ENCODE measurements at places on chromosomes 1 and 21. TPM values are rescaled to one million over a fixed set of nuclear protein-coding genes. Genes with fewer than 3 reads are reported as not detected.

GRCh38 chr1:235253219-235253962, 74.6 kb downstream of the ARID4B start:
- peak; percentile 81 for DNase-seq

GRCh38 chr1:941588-942383, 17.3 kb downstream of the NOC2L start:
- DNase-seq, result peak; percentile 74

DNA sequence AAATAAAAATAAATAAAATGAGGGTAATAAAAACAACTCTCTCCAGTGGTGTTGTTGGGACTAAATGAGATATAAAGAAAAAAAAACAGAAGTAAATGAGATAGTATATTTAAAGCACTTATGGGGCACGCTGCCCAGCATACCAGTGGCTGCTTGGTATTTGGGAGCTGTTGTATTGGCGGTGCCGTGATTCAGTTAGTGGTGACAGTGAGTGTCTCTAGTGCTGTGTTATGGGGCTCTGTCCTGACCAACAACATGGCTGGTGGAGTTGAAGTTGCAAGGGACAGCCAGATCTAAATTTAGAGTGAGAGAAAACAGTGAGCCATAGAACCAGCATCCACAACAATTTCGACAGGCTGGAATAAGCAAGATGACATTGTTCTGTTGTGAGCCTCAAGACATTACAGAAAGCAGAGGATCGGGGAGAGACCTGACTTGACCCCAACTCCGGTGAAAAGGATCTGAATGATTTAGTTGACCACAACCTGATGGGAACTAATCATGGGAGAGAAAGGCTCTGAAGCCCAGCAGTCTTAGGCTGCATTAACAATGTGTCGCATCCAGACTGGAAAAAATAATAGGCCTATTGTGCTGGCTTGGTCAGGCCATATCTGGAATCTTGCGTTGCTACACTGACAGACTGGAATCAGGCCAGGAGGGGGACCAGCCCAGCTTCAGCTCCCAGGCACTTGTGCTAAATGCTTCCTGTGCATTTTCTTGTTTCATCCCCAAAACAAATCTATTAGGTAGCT, 2.4 kb upstream of the MFSD2A start:
- DNase-seq, result no peak

- DNase-seq, result no peak
These were observed 570.9 kb downstream of the NEGR1 start for GRCh38 chr1:71711456-71711855.

GRCh38 chr1:94038511-94038910, 82.4 kb downstream of the ABCA4 start:
- peak; percentile 63 for DNase-seq

DNA sequence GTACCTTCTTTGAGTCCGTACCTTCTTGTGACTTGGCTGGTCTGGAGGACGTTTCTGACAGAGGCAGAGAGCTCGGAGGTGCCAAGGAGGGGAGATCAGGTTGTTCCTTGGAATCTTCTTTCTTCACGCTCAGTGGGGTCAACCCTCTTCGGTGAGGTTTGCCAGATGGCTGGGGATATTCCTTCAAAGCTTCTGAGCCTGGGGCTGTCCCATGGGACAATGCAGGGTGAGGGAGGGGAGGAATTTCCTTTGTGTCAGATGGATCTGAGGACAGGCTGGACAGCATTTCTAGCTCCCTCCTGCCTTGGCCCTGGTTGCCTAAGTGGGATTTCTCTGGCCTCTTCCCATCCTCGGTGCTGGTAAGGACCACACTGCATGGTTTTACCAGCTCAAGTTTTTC, 95.5 kb upstream of the EDN2 start:
- no peak for DNase-seq

- no peak for DNase-seq
These were observed 6.8 kb upstream of the PDZK1IP1 start for GRCh38 chr1:47196622-47197021.

DNA sequence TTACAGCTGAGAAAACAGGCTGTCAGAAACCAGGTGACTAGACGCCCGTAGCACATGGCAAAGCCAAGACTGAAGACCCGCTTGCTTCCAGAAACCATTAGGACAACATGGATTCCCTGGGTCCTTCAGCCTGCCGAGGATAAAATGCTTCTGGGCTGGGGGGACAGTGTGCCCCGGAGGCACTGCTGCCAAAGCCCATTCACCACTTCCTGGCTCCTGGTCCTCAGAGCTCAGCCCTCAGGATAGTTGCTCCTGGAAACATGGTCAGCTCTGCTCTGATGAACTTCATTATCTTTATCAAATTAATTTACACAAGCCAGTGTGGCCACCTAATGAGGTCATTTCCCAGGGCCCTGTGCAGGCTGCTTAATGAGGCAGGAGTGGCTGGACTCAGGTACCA, 41.1 kb upstream of the ACTL8 start:
- DNase-seq, result no peak

DNA sequence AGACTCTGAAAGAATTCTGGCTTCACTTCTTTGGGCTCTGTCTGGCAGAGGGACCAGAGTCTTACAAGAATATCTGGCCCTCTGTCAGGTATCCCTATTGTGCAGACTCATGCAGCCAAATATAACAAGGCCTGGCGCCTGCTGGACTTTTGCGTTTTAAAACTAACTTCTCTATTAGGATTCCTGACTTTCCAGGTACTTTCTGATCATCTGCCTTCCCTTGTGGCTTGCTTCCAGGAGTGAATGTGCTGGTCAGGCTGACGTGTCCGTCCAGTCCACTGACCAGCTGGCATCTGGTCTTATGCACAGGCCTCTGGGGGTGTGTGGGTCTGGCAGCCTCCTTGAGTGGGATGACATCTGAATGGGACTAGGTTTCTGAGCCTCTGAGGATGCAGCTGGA, 8.6 kb upstream of the RAB29 start:
- no peak for DNase-seq

DNA sequence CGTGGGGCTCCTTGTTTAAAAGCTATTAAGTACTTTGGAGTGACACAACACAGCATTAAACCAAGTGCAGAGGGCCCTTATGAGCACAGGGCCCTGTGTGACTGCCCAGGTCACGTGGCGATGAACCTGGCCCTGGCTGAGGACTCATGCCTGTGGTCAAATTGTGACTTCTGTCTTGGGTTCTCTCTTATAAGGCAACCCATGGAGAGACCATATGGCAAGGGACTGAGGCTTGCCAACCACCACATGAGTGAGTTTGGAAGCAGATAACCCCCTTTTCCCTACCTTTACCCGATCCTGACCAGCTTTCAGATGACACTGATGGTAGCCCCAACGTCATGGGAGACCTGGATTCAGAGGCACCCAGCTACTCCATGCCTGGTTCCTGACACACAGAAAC, 140.5 kb downstream of the ZBTB18 start:
- no peak for DNase-seq

GRCh38 chr1:166836733-166837132, 2.5 kb upstream of the POGK start:
- no peak for DNase-seq

DNA sequence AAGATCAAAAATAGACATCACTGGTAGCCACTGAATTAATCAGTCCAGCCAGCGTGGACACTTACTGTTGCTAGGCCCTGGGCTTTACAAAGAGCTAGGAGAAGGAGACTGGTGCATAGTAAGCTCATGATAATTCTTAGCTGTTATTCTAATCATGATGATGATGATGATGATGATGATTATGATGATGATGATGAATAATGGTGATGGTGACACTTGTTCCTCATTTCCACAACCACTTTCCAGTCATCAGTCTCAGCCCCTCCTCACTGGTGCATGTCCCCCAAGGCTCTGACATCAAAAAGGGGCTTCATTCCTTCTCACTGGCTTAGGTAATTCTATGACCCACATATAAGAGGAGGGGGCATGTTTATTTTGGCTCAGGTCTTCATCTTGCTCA, 701.0 kb downstream of the PTPRU start:
- no peak for DNase-seq

DNA sequence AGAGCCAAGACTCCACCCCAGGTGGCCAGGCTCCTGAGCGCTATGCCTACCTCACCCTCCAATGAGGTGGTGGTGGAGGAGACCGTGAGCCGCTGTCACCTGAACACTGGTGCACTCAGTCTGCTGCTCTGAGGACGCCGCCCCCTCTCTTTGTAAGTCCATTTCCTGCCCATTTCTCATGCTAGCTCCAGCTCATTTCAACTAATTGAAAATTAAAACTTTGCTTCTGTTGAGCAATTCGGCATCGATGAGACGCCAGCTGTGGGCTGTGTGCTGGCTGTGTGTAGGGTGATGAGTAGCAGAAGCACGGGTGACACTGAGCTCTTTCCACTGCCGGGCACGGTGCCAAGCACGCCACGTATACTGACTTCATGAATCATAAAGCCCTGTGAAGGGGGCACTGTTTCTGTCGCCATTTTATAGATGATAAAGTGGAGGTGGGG, 11.2 kb downstream of the TNFRSF1B start:
- DNase-seq, result peak; percentile 95

DNA sequence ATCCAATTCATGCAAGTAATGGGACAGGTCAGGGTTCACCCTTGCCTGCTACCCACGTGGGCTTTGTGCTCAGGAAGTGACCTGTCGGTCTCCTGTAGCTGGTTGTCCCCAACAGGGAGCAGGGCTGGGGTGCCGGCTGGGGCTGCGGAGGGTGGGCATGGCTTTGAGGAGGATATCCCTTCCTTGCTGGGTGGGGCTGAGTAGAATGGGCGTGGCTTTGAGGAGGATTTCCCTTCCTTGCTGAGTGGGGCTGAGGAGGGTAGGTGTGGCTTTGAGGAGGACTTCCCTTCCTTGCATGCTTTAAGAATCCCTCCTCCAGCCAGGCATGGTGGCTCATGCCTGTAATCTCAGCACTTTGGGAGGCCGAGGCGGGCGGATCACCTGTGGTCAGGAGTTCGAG, 151.3 kb downstream of the CLIC6 start:
- no peak for DNase-seq

GRCh38 chr1:229043115-229043514, 227.8 kb upstream of the RAB4A start:
- DNase-seq, result no peak

DNA sequence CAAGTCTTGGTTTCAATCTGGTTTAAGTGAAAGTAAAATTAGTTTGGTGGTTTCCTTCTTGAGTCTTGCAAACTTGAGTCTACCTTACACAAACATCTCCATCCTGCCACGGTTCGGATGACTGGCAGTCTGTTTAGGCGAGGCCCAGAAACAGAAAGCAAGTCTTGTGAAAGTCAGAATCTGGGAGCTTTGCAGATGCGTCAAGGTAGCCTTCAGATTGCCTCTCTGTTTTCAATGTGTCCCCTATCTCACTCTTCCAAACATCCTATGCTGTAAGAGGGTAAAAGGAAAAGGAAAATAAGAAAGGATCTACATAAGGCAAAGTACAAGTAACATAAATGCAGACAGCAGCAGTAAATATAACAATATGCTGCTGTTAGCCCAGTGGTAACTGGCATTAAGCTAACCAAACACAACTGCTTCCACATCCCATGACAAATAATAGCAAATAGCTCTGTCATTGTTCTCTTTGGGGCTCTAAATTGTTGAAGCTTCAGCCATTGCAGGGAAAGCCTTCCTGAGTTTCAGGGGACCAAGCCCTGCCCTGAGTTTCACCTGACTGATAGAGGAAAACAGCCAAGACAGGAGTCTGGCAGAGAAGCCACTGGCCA, 26.2 kb upstream of the C1orf105 start:
- peak; percentile 34 for DNase-seq

GRCh38 chr1:41764656-41765055, 154.1 kb downstream of the HIVEP3 start:
- no peak for DNase-seq

DNA sequence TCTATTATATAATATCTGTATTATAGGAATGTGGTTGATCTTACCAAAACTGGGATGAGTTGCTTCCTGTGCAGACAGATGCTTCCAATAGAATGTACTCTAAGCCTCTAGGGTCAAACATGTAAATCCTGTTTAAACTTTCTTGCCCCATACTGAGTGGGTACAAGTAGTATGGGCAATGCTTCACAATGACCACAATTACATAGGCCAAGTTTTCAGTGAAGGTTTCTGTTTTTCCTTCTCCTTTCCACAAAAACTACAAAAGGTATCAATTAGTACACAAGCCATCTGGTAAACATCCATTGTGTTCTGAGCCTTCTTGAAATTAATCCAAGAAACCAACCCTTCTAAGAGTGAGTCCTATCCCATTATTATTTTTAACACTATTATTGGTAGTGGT, 16.8 kb downstream of the OTUD7B start:
- no peak for DNase-seq

DNA sequence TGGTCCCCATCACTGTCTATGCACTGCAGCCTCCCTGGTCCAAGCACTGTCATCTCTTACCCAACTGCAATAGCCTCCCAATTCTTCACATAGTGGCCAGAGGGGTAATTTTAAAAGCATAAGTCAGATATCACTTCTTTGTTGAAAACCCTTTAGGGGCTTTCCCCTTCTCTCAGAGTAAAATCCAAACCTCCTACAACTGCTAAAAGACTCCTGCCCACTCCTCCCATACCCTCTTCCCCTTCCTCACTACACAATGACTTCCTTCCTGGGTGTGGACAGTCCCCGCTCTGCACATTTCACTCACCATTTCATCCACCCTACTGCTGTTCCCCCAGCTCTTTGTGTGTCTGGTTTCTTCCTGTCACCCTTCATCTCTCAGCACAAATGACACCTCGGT, 8.3 kb downstream of the MCOLN2 start:
- no peak for DNase-seq

DNA sequence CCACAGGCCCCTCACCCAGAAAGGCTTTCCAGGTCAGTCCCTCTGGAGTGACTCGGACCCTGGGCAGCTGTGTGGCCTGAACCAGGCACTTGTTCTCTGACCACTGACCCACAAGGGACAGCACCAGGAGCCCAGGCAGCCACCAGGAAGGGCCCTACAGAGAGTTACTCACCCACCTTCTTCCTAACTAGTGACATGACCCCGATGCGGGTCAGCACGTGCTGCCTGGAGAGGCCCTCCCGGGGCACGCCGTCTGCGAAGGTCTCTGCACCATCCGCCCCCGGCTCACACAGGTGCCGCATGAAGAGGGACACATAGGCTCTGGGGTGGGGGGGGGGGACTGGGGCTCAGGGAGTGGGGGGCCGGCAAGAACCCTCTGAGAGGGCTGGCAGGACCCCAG, 55.8 kb downstream of the CHD5 start:
- DNase-seq, result no peak

DNA sequence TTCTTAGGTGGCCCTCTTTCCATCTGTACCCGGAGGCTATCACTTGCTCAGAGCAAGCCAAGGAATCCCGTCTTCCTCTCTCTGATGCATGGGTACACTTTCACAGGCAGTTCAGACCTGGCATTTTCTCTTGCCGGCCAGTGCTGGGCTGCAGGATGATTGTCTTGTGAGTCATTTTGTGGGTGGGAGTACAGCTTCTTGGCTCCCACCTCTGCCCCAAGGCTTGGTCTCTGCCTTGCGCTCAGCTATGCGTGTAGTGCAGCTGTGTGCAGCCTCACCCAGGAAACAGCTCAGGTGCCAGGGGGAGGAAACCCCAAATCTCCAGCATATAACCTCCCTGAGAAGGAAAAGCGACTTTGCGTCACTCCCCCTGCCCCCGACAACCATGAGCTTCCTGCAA, 3.9 kb upstream of the AJAP1 start:
- DNase-seq, result no peak

The EPHB2 gene
- 9.7 TPM for total RNA-seq

The KDM1A gene
- 108 TPM for total RNA-seq

The OLFML3 gene
- 134 TPM for total RNA-seq

The PTPN22 gene
- 0.86 TPM for total RNA-seq

The C1orf94 gene
- not detected for total RNA-seq

The KCNJ6 gene
- total RNA-seq, result under 0.01 TPM

The CCDC27 gene
- not detected for total RNA-seq

The UBE4B gene
- total RNA-seq, result 42.8 TPM

The CD101 gene
- under 0.01 TPM for total RNA-seq

The CDC73 gene
- 40.2 TPM for total RNA-seq

The CYP4Z1 gene
- not detected for total RNA-seq
